ENCODE measurements at places on chromosomes 6 and 20.

GRCh38 chr20:25289886-25290597 is 42.2 kb downstream of the PYGB start:
- no peak for DNase-seq

GRCh38 chr6:84773133-84773430 is 8.7 kb upstream of the TBX18 start:
- no peak for DNase-seq

DNA sequence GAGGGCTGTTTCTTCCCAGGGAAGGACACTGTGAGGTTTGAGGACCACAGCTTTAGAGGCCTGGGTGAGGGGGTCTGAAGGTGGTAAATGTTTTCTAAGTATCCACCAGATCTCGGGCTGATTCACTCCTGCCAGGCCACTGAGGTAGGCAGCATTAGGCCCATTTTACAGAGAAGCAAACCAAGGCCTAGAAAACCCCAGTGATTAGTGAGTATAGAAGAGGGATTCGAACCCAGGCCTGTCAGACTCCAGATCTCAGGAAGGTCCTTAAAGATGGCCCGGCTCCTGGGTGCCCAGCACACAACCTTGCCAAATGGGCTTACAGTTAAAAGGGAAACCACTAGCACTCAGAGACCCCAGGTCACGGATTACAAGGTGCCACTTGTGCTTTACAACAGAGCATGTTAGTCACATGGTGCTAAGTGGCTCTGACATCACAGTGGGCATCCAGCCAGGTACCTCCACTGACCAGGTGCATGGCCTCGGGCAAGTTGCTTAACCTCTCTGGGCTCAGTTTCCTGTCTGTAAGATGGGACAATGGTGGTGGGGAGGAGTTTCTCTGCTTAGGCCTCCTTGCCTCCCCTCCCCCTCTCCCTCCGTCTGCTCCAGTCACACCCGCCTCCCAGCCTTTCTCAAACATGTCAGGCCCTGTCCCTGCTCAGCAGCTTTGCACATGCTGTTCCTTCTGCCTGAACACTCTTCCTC is 18.8 kb upstream of the SIRPA start:
- DNase-seq: no peak

DNA sequence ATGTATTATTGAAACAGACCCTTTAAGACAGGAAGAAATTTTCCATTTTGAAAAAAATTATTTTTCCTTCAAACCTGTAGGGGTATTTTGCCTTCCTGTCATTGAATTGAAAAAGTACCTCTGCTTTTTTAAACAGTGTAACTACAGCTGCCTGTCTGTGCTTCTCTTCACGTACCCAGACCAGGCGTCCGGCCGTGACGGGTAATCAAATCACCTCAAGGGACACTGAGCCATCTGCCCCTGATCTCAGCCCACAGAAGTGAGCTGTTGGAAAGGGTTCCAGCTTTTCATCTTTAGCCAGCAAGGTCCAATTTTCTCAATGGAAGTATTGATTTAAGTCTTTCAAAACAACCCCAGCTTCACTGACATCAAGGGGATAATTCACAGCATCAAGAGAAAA is 58.0 kb downstream of the SLC35D3 start:
- DNase-seq: no peak

DNA sequence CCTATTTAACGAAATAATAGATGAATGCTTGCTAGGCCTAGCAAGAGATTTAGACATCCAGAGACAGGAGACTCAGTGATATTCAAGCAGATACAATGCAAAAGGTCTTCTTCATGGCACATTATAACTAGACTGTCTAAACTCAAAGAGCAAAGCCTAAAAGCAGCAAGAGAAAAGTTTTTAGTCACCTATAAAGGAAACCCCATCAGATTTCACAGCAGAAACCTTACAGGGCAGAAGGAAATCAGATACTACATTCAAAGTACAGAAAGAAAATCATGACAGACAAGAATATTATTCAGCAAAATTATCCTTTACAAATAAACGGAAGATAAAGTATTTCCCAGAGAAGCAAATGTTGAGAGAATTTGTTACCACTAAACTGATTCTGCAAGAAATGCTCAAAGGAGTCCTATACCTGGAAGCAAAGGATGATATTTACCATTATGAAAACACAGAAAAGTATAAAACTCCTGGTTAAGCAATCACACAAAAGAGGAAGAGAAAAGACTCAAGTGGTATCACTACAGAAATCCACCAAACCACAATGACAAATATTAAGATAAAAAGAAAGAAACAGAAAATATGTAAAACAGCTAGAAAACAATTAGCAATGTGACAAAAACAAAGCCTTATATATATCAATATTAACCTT is 333.7 kb downstream of the MEI4 start:
- no peak for DNase-seq

DNA sequence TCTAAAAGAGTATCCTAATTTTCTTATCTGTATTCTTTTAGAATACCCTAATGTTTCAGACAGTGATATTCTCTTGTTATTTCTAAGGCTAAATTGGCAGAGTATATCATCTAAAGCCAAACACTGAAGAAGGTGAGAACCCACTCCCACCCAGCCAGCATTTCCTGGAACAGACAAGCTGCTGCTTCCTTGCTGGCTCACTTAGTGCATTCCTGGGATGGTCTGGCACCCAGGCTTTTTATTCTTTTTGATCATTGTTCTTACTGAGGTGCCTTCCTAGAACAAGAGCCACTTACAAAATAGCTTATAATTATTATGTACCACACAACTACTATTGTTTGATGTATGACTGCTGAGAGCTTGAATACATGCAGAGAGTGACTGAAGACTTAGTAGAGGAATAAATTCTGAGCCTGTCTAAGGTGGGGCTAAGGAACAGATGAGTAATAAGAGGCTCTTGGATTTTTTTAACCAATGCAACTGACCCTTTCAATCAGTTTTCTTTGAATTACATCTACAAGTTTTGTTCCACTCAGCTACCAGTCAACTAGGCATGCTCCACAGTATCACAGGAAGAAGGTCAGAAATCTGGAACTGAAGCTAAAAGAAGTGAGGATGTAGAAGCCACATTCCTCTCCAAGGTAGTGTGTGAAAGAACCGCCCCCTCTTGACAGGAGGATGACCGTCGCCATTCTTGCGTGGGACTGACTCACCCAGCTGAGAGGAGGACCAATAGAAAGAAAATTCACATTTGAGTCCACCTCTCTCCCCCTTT is 30.1 kb downstream of the PRPH2 start:
- DNase-seq: no peak

GRCh38 chr20:38723848-38724625 is at the start of gene SLC32A1:
SLC32A1 (plus strand) TSS chr20:38724486; CDS start chr20:38724725, 239 bp downstream.
- no peak for DNase-seq

DNA sequence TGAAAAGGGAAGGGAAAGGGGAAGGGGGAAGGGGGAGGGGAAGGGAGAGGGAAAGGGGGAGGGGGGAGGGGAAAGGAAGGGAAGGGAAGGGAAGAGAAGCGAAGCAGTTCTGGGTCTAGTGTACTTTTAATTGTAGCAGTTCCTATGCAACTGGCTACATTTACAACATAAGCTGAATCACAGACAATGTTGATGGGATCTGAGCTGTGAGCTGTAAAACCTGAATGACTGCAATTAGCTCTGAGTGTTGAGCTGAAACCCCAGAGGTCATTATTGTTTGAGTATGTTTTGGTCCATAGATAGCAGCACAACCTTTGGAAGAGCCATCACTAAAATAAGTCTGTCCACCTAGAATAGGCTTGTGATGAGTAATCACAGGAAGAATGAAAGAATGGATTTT is 7.2 kb upstream of the ABHD12 start:
- no peak for DNase-seq

DNA sequence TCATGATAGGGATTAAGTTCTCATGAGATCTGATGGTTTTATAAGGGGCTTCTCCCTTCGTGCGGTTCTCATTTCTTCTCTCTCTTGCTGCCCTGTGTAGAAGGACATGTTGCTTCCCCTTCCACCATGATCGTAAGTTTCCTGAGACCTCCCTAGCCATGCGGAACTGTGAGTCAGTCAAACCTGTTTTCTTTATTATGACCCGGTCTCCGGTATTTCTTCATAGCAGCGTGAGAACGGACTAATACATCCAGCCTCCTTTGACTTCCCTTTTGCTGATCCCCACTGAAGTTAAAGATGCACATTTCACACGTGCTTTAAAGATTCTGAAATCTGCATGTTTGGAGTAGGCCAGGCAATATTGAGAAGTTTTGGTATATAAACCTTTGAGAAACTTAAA is 543.1 kb downstream of the PRKN start:
- no peak for DNase-seq

DNA sequence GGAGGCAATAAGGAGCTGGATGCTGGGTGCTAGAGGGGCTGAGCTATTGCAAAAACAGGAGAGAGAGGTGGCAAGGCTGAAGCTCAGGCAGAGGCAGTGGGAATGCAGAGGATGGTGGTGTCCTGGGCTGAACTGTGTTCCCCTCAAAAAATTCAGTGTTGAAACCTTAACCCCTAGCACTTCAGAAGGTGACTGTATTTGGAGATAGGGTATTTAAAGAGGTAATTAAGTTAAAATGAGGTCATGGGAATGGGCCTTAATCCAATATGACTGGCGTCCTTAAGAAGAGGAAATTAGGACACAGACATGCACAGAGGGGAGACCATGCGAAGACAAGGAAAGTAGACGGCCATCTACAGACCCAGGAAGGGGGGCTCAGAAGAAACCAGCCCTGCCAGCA is 11.5 kb upstream of the MMP9 start:
- DNase-seq: no peak

GRCh38 chr6:157849288-157850017 is 26.4 kb downstream of the SNX9 start:
- DNase-seq: no peak

DNA sequence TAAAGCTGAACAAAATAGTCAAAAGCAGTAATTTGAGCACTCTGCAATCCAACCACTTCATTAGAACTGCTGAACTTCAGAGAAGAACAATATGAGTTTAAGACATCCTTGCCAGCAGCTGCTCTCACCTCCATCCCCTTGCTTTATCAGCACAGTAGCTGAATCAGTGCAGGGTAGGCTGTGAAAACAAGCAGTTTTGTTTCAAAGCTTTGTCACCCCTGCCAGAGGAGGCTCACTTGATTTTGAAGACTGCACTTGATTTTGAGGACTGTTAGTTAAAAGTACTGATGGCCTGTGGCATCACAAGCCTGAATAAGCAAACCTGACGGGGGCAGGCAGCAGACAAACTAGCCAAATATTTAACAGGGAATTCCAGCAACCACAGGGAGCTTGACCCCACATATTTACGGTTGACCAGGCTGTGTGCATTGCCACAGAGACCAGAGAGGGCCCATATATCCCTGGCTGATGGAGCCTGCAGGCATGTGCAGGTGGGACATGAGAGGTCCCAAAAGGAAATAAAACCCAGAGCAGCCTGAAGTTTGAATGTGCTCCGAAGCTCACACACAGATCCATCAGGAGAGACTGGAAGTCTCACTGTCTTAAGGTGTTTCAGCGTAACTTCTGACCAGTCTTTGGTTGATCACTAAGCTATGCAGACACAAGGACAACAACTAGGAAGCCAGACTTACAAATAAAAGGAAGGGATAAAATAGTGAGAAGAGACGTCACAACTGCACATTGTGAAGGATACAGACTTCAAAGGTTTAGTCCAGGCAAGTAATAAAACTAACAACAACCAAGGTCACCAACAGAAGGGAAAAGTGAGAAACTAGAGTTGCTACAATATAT is 97.4 kb downstream of the PDSS2 start:
- DNase-seq: no peak

DNA sequence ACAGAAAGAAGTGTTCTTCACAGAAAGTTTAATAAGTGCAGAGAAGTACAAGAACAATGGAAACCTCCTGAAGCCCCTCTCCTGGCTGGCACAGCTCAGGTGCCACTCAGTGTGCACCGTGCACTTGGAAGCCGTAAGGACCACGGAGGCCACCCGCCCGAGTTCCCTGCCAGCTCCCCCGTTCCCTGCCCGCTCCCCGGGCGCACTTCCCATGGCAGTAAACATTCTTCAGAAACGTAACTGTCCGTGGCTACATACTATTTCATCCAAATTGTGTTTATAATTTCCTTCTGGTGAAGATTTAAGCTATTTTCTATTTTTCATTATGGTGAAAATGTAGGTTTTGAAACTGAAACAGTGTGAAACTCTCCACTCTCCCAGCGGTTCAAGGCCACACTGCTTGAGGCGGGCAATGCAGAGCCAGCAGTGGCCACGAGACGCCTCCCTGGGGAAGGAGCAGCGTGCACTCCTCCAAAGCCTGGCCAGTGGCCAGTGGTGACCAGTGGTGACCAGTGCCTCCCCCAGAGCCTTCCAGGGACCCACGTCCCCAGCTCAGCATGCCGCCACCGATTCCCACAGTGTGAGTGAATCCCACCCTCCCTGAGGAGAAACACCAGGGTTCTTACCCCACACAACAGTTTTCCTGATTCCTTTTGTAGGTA is 46.4 kb downstream of the TAF4 start:
- no peak for DNase-seq

All from cortex of kidney (tissue), 1 donor.